ENCODE measurements at places on chromosomes 12 and 14.

DNA sequence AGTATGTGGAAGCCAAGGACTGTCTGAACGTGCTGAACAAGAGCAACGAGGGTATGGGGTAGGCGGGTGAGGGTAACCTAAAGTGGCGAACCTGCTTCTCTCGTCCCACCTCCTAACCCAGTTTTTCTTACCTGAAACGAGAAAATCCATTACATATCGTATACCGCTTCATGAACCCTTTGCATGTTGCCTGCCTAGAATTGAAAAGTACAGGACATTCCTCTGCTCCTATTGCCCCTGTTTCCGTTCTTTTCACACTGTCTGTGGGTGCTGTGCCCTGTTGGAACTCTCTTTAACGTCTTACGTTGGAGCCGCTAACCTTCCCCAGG is 513 bp downstream of the PFDN5 start:
- no peak for DNase-seq

- no peak for DNase-seq
Observed at GRCh38 chr12:39003541-39004155, 98.3 kb upstream of the CPNE8 start.

DNA sequence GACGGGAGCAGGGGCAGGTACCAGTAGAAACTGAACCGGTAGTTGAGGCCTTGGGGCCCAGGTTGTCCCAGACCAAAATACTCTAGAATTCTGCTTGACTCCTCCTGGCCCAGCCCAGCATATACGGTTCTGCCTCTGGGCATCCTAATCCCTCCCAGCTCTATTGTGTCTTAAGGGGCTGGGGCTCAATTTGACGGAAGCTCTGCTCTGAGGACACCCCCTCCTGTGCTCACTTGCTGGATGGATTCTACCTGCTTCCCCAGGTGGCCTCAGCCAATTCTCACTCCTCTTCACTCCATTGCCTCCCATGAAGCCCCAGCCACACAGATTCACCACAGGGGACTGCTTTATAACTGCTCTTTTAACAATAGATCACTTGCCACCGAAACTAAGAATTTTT is 219.5 kb upstream of the FKBP4 start:
- DNase-seq = no peak

- DNase-seq = peak; percentile 48
Observed at GRCh38 chr12:112285600-112286401, 96.4 kb downstream of the HECTD4 start.

- no peak for DNase-seq
Observed at GRCh38 chr12:26906704-26907103, 31.1 kb downstream of the INTS13 start.

DNA sequence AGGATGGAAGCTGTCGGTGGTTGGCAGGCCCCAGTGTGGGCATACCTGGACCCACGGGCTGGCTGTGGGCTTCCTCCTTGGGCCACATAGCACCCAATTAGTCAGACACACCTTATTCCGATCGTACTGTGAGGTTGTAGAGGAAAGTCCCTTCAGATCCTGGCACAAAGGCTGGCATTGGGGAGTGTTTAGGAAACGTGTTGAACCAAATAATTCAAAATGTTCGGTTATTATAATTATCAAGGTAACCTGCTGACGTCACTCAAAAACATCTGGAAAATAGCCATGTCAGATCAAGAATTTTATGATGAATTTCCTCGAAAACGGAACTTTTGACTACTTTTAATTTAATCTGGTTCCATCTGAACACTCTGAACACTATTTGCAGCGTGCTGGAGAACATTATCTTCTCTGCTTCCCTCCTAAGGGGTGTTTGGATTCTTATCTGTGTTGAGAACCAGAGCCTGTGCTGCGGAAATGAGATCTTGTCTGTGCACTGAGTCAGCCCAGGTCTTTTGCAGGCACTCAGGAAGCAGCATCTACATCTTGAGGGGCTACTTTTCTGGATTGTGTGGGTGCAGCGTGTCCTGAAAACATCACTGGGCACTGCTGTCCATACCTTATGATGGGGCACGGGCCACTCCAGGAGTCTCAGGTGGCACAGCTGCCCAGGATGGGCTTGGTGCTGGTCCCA is 100.3 kb downstream of the SLC25A47 start:
- DNase-seq = no peak

DNA sequence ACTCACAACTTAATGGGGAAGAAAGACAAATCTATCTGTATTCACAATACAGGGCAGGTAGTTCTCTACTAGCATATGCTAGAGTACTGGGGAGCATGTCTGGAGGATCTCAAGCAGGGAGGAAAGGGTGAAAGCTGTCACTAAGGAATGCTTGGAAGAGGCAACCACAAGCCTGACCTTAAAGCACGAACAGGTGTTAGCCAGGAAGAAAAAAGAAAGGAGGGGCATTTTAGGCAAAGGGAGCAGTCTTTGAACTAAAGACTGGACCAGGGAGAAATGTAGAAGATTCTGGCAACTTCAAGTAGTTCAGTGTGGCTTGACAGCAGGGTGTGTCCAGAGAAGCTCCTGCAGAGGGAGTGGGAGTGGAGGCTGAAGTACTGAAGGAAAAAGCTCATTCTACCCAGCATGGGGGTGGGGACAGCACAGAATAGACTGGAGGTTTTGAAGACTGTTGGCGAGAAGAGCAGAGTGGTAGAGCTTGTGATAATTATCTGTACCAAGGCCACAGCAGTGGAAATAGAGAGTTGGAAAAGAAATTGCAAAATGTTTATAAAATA is 50.9 kb downstream of the AP5M1 start:
- DNase-seq = no peak

GRCh38 chr14:74563586-74564159 is 48.4 kb downstream of the LTBP2 start:
- no peak for DNase-seq

GRCh38 chr14:60721326-60722106 is 2.6 kb downstream of the SIX4 start:
- peak; percentile 64 for DNase-seq

DNA sequence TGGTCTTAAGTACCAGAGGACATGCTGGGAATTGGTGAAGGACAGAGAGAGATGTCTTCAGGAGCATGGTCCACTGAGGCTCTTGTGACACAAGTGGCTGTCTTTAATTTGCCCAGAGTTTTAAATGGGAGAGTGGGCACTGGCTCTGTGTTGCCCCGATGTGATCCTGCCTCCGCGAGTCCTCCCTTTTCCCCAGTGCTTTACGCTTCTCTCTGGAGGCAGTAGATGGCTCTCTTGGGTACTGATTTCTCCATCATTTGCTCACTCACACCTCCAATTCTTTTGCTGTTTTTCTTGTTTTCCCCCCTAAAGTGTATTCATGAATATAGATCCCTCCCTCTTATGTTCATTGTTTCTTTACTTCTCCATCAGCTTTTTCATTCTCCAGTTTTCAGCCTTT is 74.3 kb downstream of the EMP1 start:
- DNase-seq = no peak

DNA sequence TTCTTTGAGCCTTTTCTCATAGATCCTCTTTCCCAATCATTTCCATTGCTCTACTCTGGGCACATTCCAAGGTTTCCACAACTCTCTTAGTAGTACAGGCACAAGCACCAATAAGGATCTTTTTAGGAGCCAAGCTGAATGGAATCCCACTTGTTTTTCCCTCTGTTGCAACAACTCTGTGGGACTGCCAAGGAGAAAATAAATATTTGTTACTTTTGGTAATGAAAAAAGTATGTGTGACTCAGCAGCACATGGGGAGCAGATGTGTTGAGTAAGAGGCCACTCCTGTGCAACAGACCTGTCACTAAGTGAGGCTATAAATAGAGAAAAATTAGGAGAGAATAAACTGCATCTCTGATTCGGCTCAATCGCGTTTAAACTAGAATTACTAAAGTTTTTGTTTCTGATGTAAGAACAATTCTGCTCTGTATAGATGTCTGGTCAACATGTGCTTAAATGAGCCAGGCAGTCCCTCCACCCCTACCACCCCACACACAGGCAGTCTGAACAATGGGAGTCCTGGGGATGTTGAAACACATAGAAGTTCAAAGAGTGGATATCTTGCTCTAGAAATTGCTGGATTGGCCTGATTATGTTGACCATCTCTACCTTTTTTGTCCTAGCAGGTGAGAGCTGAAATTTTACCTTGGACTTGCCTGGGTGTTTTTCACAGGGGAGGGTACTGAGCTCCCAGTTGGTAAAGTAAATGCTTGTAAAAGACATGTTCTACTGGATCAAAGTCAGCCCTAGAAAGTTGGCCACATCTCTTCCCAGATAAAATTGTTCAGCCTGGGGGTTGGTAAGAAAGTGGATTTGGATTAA is 244.3 kb upstream of the NOVA1 start:
- DNase-seq = peak; percentile 34

DNA sequence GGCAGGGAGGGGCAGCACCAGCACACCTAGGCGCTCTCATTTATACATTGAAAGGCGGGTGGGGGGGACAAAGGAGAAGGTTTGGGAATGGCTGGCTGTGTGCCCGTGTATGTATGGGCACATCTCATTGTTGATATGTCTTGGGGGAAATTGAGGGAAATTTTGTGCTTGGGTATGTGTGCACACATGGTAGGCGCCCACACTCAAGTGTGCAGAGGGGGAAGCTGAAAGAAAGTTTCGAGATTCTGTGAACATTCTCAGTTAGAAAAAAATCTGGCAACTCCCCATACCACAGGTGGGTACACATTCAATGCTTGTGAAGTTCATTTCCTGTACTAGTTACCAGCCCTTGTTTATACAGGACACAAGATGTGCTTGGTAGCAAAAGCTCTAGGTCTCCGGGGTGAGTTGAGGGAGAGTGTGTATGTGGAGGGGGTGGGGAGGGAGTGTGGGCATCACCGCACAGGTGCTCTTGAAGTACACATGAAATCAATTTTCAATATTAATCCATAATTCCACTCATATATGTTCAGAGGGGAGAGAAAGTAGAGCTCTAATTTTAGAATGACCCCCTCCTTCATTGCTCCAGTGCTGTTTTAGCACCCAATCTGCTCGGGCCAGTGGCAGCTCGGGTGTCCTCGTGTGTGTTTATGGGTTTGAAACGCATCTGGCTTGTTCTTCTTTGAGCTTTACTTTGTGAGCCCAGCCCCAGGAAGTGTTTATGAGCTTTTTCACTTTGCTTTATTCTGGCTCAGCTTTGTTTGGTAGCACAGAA is 286.0 kb downstream of the ZFP36L1 start:
- DNase-seq = no peak

DNA sequence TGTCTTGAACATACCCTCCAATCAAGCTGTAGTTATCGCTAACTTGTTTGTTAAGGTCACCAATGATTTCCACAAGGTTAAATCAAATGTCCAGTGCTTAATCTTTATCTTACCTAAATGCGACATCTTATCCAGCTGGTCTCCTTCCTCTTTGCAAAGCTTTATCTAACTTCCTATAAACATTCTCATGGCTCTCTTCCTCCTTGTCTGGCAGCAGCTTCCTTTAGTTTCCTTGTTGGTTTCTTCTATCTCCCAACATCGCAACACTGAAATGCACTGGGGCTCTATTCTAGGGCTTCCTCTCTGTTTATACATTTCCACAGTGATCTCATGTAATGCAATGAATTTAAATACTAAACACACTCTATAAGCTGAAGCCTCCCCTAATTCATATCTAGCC is 28.7 kb downstream of the UBE2N start:
- DNase-seq = no peak

GRCh38 chr14:100409003-100409360 is 85.8 kb downstream of the SLC25A47 start:
- DNase-seq = no peak

DNA sequence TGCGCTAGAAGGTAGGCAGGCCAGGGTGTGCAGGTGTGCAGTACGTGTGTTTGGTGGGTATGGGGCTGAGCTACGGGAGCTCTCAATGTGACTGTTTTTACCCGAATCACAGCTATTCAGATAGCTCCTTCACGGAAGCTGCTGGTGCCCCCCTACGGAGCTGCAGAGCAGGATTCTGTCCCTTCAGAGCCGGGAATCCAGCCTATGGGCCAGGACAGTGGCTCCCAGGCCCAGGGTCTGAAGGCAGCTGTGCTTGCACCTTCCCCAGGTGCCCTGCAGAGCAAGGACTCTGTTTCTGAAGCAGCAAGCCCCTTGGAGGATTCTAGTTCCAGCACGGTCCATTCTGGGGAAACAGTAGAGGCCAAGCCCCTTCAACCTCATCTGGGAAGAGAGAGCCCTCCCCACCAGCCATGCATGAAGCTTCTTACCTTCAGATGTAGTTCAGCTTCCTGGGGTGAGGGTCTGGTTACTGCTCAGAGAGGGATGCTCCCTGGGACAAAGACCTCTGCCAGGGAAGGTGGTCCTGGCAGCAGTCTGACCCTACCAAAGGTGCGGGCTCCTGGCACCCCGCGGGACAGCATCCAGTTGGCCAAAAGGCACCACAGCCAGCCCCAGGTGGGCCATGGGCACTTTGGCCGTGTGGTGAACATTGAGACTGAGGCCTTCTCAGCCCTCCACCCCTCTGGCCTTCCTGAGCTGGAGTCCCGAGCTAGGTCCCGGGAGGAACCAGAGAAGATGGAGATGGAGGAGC is 29.1 kb downstream of the PLEKHH1 start:
- DNase-seq = no peak

DNA sequence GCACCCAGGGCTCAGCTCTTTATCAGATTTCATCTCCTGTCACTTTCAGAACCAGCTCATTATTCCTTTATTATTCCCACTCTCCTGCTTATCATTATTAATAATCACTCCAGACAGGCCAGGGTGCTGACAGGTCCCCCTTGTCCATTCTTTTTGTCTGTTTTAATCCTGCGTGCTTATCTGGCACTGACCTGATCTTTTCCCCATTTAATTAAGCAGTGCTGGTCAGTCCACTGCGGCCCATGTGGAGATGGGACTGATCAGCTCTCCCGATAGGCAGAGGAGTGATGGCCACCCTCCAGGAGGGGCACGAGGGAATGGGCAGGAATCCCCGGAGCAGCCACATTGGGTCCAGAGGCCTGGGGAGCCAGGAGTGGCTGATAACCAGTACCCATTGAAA is 55.5 kb upstream of the GPATCH2L start:
- DNase-seq = no peak

GRCh38 chr12:30117483-30117882 is 333.7 kb upstream of the TMTC1 start:
- no peak for DNase-seq

GRCh38 chr14:87181288-87181687 is 811.7 kb downstream of the GALC start:
- DNase-seq = no peak

GRCh38 chr14:51776102-51776894 is 84.1 kb upstream of the GNG2 start:
- peak; percentile 55 for DNase-seq
